ENCODE measurements at places on chromosomes 7 and 10.

GRCh38 chr10:133176546-133176945, 16.5 kb downstream of the KNDC1 start:
- no peaks in the 10 kb centered on the region for H3K36me3 ChIP-seq
- H3K27me3 ChIP-seq: no peaks in the 10 kb centered on the region
- H3K4me1 ChIP-seq: no peaks in the 10 kb centered on the region
- DNase-seq: no peak
- no peak overlapping the region for H3K27ac ChIP-seq

- peak overlapping the region; percentile 45 for H3K27ac ChIP-seq
- H3K36me3 ChIP-seq: peaks cover 6% of the 10 kb centered on the region
- no peaks in the 10 kb centered on the region for H3K27me3 ChIP-seq
- peak; percentile 40 for DNase-seq
- peaks cover 32% of the 10 kb centered on the region for H3K4me1 ChIP-seq
- H3K4me3 ChIP-seq: peak overlapping the region; percentile 59
Observed at GRCh38 chr7:6106140-6106904, 75.1 kb downstream of the ANKRD61 start.

DNA sequence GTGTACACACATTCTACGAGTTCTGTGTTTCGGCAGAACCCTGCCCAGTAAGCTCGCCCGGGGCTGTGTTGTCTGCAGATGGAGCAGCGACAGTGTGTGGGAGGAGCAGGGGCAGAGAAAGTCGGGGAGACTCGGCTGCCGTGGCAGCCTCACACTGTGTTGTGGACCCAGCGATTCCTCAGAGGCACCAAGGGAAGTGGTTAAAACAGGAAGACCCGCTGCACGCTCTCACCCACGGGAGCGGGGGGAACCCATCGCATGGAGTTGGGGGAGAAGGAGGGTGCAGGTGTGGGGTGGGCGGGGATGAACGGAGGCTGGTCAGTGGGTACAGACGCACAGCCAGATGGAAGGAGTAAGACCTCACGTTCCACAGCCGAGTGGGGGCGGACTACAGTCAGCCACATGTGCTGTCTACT, 250.2 kb downstream of the ELFN1 start:
- H3K4me1 ChIP-seq: peaks cover 62% of the 10 kb centered on the region
- peak overlapping the region; percentile 76 for H3K27ac ChIP-seq
- H3K36me3 ChIP-seq: peaks cover 43% of the 10 kb centered on the region
- H3K27me3 ChIP-seq: no peaks in the 10 kb centered on the region

DNA sequence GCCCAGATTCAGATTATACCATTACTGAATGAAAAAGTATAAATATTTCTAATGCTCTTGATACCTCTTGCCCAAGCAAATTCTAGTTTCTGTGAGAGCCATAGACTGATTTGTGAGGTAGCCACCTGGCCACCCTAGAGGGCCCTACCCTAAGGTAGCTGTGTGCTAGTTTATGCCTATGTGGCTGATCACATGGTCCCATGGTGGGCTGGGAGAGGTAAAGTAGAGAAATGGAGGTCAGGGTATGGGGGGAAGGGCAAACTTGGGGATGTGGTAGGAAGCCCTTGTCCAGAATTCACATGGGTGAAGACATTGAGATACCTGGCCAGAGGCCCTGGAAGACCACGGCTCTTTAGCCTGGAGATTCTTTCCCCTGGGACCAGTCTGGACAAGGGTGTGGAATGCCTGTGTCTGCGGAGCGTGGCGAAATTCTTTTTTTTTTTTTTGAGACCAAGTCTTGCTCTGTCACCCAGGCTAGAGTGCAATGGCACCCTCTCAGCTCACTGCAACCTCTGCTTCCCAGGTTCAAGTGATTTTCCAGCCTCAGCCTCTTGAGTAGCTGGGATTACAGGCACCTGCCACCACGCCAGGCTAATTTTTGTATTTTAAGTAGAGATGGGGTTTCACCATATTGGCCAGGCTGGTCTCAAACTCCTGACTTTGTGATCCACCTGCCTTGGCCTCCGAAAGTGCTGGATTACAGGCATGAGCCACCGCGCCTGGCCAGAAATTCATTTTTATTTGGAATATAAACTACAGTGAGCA, 639.4 kb downstream of the ACTR3B start:
- H3K4me1 ChIP-seq: no peaks in the 10 kb centered on the region
- no peaks in the 10 kb centered on the region for H3K36me3 ChIP-seq
- no peak overlapping the region for H3K27ac ChIP-seq

- H3K27ac ChIP-seq: peak overlapping the region; percentile 24
- DNase-seq: no peak
- H3K4me1 ChIP-seq: peaks cover 29% of the 10 kb centered on the region
- no peak overlapping the region for H3K4me3 ChIP-seq
- peaks cover 3% of the 10 kb centered on the region for H3K36me3 ChIP-seq
- no peaks in the 10 kb centered on the region for H3K27me3 ChIP-seq
Observed at GRCh38 chr7:36626111-36626510, 98.2 kb downstream of the AOAH start.

GRCh38 chr10:47165711-47166404, 134.1 kb upstream of the GDF10 start:
- DNase-seq: no peak
- H3K27ac ChIP-seq: no peak overlapping the region
- H3K4me3 ChIP-seq: no peak overlapping the region
- H3K27me3 ChIP-seq: no peaks in the 10 kb centered on the region

- H3K36me3 ChIP-seq: no peaks in the 10 kb centered on the region
- no peak overlapping the region for H3K4me3 ChIP-seq
- DNase-seq: no peak
Observed at GRCh38 chr7:109322833-109323232, 753.2 kb downstream of the DNAJB9 start.

DNA sequence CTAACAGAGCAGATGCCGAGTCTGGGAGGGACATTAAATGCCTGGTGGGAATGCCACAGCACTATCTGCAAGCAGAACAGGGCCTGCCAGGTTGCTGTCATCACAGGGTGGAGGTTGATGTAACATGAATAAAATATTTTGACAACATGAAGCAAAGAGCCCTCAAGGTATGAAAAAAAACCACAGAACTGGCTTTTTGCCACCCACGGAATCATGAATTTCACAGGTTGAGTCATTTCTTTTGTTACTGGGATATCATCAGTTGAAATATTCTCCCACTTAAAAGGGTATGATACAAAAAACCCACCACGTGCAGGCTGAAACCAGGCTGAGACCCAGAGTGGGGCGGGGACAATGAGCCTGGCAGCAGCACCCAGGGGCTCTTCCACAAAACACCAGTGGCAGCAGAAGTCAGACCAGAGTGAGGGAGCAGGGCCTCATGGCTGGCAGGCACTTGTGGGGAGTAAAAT, 220.1 kb downstream of the TNS3 start:
- no peak for DNase-seq
- no peaks in the 10 kb centered on the region for H3K4me1 ChIP-seq
- H3K36me3 ChIP-seq: no peaks in the 10 kb centered on the region
- no peaks in the 10 kb centered on the region for H3K27me3 ChIP-seq

GRCh38 chr7:36280840-36281812, 108.5 kb upstream of the ANLN start:
- peaks cover 42% of the 10 kb centered on the region for H3K4me1 ChIP-seq
- DNase-seq: no peak
- H3K27ac ChIP-seq: no peak overlapping the region
- no peaks in the 10 kb centered on the region for H3K36me3 ChIP-seq
- H3K27me3 ChIP-seq: no peaks in the 10 kb centered on the region
- no peak overlapping the region for H3K4me3 ChIP-seq

DNA sequence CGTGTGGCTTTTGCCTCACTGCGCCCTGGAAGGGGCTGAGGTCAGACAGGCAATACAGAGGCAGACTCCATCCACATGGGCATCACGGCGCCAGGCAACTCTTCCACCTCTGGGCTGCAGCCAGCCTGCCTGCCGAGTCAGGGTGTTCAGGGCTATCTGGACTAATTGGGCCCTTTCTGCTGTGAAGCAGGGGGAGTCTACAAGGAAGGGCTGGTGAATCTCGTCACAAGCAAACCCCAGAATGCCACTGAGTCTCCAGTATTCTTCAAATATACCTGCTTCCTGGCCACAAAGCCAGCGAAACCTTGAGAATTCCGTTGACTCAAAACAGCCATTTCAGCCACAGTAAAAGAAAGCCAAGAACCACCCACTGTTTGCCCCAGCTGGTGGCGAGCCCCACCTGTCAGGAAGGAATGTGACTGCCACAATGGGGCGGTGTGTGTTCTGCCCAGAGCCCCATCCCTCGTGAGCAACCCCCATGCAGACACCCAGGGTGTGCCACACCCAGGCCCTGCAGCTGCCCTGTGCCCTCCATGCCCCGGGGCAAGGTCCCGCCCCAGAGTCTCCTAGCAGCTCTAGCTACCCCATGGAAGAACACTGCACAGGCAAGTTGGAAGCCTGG, 117.3 kb downstream of the FAM53B start:
- H3K27ac ChIP-seq: peak overlapping the region; percentile 95
- DNase-seq: peak; percentile 97
- no peaks in the 10 kb centered on the region for H3K27me3 ChIP-seq
- peaks cover 59% of the 10 kb centered on the region for H3K36me3 ChIP-seq

DNA sequence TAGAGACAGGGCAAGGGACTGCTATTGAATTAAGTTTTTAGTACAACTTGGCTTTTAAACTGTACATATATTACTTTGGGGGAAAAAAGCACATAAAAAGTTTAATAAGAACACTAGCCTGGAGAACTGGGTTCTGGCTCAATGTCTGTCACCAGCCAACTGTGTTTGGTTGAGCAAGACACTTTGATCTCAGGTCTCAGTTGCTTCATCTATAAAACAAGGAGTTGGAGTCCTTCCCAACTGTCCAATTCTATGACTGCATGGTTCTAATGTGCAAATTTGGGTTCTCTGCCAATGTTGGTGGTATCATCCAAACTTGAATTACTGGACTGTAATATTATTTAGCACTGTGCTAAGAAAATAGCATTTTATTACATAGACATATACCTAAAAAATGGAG, 50.3 kb downstream of the ATXN7L1 start:
- H3K36me3 ChIP-seq: no peaks in the 10 kb centered on the region
- H3K4me3 ChIP-seq: no peak overlapping the region
- H3K27ac ChIP-seq: no peak overlapping the region
- no peak for DNase-seq

- no peak for DNase-seq
- no peak overlapping the region for H3K4me3 ChIP-seq
- H3K27ac ChIP-seq: no peak overlapping the region
- H3K27me3 ChIP-seq: peaks cover 24% of the 10 kb centered on the region
- H3K4me1 ChIP-seq: peaks cover 8% of the 10 kb centered on the region
- no peaks in the 10 kb centered on the region for H3K36me3 ChIP-seq
Observed at GRCh38 chr10:96596422-96597407, 9.9 kb upstream of the TM9SF3 start.

GRCh38 chr10:126331101-126331500, 57.2 kb downstream of the ADAM12 start:
- no peaks in the 10 kb centered on the region for H3K27me3 ChIP-seq
- no peak overlapping the region for H3K4me3 ChIP-seq
- H3K4me1 ChIP-seq: no peaks in the 10 kb centered on the region
- DNase-seq: no peak
- no peak overlapping the region for H3K27ac ChIP-seq
- no peaks in the 10 kb centered on the region for H3K36me3 ChIP-seq

DNA sequence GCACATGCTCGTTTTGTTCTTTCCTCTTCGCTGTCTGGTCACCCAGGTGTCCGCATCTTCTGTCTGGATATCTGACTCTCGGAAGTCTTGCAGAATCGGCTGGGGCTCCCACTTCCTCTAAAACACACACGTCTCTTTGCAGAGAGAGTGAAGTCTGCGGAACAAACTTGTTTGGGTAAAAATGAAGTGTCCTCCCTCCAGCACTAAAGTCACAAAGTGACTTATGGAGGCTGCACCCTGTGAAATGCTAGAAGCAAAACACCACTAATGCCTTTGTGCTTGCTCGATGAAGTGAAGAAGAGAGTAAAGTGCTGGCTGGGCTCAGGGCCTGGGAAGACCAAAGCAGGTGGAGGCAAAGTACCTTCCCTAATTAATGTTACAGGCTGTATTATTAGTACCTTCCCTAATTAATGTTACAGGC, 71.4 kb downstream of the FGFR2 start:
- H3K36me3 ChIP-seq: no peaks in the 10 kb centered on the region
- H3K4me3 ChIP-seq: no peak overlapping the region
- H3K27me3 ChIP-seq: no peaks in the 10 kb centered on the region

DNA sequence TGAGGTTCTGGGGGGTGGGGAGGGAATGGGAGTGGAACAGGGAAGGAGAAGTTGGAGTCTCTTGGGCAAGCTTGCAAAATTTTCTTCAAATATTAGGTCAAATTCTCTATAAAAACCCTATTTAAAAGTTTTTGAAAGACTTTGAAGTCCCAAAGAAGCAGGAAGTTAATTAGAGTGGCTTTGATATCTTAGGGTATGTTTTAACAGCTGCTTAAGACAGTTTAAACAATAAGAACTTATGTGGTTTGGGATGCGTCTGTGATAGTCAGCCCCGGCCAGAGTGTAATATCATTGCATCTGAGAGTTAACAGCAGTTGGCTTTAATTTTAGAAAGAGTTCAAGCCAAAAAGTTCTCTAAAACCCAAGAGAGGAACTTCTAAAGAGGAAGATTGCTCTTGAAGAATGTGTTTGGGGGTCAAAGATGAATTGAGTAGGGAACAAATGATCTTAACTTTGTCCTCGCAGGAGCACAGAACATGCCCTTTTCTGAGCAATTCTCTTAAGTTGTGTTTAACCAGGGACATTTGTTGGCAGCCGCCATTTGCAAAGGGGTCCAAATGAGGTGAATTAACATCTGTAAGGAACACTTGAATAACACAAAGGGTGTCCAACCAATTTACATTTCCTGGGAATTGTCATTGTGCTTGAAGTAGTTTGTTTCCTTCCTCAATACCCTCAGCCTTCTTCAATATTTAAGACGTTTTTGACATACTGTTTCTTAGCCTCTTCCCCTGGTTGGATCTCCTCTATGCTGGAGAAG, 182.4 kb downstream of the PTEN start:
- peak overlapping the region; percentile 10 for H3K4me3 ChIP-seq
- H3K36me3 ChIP-seq: no peaks in the 10 kb centered on the region
- H3K27ac ChIP-seq: peak overlapping the region; percentile 88
- H3K4me1 ChIP-seq: peaks cover 83% of the 10 kb centered on the region
- no peaks in the 10 kb centered on the region for H3K27me3 ChIP-seq

DNA sequence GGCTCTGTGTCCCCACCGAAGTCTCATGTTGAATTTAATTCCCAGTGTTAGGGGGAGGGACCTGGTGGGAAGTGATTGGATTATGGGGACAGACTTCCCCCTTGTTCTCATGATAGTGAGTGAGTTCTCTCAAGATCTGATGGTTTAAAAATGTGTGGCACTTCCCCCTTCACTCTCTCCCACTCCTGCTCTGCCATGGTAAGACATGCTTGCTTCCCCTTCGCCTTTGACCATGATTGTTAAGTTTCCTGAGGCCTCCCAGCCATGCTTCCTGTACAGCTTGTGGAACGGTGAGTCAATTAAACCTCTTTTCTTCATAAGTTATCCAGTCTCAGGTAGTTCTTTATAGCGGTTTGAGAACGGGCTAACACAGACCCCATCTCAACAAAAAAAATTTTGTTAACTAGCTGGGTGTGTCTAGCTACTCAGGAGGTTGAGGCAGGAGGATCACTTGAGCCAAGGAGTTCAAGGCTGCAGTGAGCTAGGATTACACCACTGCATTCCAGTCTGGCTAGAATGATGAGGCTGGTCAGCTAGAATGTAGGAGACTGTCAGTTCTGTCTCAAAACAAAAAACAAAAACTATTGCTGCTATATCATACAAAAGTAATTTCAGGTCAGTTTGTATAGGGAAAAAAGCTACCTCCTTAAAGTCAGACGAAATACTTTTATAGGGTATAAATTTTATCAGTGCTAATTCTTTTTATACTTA, 57.7 kb downstream of the ATAD1 start:
- no peaks in the 10 kb centered on the region for H3K27me3 ChIP-seq
- H3K4me3 ChIP-seq: no peak overlapping the region
- H3K4me1 ChIP-seq: no peaks in the 10 kb centered on the region
- no peak for DNase-seq
- H3K27ac ChIP-seq: no peak overlapping the region

GRCh38 chr10:94363251-94363565, 469 bp upstream of the NOC3L start:
- H3K36me3 ChIP-seq: no peaks in the 10 kb centered on the region
- H3K4me3 ChIP-seq: peak overlapping the region; percentile 68
- H3K27ac ChIP-seq: no peak overlapping the region
- no peaks in the 10 kb centered on the region for H3K27me3 ChIP-seq
- peaks cover 16% of the 10 kb centered on the region for H3K4me1 ChIP-seq
- no peak for DNase-seq

All from DND-41 (cell line).